T-helper 17 cell (primary cell): ENCODE measurements at places on chromosomes 2 and 18.
A peak's percentile ranks its signal among the peaks of the same experiment; 100 is the strongest.

- no peak for DNase-seq
These were observed 73.6 kb upstream of the RBM44 start for GRCh38 chr2:237724811-237725478.

- no peak for DNase-seq
These were observed 169.2 kb upstream of the FHL2 start for GRCh38 chr2:105567996-105568494.

GRCh38 chr2:214706986-214707385, 102.5 kb downstream of the BARD1 start:
- DNase-seq = no peak

GRCh38 chr2:177692783-177693269, 300.3 kb downstream of the AGPS start:
- no peak for DNase-seq

GRCh38 chr2:207143215-207144172, 22.3 kb downstream of the KLF7 start:
- peak; percentile 14 for DNase-seq
